EH (cell line): ENCODE measurements at places on chromosomes 11 and 22.

GRCh38 chr22:44995105-44995514, 14.7 kb downstream of the PHF21B start:
- no peak for DNase-seq

- DNase-seq = no peak
Measured at GRCh38 chr22:35065796-35066218, at the start of gene ISX. Gene ISX (plus strand): TSS chr22:35066158. CDS start chr22:35067088, 930 bp downstream.

DNA sequence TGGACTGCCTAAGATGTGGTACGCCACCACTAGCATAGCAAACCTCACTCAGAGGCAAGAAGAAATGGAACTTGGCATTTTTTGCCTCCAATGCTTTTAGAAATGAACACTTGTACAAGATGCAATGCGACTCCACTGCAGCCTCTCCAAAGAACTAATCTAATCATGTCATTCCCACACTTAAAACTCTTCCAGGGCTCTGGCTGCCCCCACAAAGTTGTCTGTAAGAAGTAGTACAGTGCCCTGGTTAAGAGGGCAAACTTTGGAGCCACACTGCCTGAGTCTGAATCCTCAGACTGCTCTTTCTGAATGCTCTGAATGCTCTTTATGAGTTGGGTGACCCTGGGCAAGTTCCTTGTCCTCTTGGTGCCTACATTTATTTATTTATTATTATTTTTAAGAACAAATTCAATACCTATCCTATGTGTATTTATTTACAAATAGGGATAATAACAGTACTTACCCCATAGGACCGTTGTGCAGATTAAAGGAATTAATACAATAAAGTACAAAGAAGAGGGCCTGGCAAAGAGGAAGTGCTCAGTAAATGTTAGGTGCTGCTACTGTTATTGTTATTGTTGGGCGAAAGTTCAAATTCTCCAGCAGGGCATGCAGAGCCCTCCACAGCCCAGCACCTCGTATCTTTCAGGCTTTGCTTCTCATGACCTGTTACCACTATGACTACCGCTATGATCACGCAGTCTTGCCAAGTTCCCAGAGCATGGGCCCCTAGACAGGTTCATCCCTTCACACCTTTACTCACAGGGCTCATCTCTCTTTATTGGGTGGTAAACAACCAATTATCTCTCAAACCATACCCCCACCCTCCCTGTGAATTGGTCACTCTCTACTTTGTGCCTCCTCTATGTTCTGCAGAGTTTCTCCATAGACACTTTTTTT, 59.3 kb downstream of the RAB30 start:
- DNase-seq = no peak

DNA sequence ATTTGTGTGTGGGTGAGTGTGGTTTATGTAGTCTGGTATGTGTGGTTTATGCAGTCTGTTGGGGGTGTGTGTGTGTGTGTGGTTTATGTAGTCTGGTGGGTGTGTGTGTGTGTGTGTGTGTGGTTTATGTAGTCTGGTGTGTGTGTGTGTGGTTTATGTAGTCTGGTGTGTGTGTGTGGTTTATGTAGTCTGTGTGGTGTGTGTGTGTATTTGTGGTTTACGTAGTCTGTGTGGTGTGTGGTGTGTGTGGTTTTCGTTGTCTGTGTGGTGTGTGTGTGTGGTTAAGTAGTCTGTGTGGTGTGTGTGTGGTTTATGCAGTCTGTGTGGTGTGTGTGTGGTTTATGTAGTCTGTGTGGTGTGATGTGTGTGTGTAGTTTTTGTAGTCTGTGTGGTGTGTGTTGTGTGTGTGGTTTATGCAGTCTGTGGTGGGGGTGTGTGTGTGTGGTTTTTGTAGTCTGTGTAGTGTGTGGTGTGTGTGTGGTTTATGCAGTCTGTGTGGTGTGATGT, 26.2 kb upstream of the PARVG start:
- peak; percentile 18 for DNase-seq

DNA sequence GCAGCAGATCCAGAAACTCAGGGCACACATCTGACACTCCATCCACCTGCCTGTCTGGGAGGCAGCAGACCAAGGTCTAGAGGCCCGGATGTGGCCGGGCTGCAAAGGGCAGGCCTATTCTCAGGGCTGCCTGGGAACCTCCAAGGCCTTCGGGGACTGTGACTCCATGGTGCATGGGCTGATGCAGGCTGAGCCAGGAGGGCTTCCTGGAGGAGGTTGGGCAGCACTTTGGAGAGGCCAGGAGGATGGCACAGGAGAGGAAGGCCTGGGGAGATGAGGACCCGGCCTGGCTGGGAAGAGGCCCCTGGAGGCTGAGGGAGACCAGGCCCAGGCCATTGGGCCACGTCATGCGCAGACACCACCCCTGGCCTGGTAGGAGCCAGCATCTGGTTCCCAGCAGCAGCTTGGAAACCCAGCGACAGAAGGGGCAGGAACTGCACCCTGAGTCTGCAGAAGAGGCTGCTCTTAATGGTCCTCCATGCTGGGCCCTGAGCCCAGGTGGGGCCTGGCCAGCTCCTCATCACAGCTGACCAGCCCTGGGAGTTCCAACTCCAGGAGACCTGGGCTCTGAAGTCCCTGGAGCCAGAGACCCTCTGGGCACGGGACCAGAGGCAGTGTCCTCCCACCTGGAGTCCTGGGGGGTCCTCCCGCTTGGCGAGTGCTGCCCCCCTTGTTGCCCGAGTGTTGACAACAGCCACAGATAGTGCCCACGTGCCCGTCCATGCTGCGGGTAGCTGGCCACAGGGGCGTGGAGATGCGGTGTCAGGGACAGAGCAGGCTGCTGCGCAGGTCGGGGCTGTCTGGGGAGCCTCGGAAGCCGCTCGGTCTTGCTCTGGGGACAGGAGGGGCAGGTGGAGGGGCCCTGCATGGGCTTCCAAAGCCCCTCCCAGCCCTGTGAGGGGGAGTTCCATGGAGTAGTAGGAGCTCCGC, 5.5 kb downstream of the PHLDA2 start:
- DNase-seq = no peak

DNA sequence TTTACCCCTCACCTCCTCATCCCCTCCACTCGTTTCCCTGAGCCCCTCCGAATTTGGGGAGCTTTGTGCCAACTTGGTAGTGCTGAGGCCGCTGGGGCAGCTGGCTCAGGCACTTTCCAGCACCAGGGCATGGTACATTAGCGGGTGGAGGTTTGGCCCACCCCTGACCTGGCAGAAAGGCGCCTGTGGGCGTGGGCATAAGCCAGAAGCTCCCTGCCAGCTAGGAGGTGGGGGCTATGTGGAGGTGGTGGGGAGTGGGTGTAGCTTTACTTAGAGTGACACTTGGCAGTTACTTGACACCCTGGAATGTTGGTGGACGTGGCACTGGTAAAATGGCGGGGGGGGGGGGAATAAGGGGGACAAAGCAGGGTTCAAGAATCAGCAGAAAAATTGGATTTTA, 10.3 kb upstream of the IGF2 start:
- no peak for DNase-seq

GRCh38 chr11:65919573-65920371, 546 bp downstream of the DRAP1 start:
- no peak for DNase-seq

GRCh38 chr11:83744620-83745192, 458.5 kb upstream of the CCDC90B start:
- DNase-seq = no peak

GRCh38 chr11:870127-870413, 27.4 kb downstream of the TSPAN4 start:
- DNase-seq = peak; percentile 12

DNA sequence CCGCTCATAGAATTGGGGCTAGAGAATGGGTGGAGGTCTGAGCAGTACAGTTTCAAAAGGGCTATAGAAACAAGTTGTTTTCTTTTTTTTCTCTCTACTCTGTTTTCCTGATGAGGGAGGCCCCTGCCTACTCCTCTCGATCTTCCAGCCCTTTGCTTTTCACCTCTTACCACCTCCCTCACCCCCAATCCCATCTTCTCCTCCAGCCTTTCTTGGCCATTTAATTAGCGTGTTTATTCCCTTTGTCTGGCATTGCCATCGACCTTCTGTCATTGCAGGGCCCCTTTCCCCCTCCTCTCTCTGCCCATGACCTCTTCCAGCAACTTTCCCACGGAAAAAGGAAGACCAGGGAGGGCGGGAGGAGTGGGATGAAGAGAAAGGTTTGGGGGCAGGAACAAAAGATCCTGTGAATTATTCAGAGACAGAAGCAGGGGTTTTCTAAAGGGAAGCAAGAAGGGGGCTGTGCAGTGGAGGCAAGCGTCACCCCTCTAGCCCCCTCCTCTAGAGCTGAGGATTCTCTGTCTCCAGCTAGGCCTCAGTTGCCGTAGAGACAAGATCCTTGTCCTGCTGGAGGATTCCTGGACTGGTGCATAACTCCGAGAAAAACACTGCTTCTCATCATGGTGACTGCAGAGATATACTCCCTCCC, 12.9 kb downstream of the DTX4 start:
- no peak for DNase-seq

DNA sequence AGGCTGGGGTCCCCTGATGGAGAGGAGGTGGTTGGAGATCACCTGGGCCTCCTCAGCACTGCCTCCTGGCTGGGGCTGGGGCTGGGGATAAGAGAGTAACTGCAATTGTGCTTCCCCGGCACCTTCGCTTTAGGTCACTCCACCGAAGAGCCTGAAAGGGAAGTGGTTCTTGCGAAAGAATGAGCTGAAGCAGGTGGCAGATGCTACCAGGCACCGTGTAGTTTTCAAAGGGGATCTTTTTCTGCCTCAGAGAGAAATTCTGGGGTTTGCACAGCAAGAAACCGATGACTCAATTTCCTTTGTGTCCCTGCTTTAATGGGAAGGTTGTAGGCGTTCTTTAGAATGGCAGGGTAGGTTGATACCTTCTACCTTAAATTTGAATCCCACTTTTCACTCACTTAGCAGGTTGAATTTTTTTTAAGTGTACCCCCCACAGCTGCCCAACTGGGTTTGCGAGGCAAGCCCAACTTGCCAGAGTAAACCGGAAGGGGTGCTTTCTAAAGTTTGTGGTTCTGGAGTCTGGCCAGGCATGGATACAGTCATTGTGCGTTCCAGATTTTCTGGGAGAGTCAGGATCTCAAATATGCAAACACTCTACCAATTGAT, 5.3 kb downstream of the CD44 start:
- peak; percentile 92 for DNase-seq

DNA sequence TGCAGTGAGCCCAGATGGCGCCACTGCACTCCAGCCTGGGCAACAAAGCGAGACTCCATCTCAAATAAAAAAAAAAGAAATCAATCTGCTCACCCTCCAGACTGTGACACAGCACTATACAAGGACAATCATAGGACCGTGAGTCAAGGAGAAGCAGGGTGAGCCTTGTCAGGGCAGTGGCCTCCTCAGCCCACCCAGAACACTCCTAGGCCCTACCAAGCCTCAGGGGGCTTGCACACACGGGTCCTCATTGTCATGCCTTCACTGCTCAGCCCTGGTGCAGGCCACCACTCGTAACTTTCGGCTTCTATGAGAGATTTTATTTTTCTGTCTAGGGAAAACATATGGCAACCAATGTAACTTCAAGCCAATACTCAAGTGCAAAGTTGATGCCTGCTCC, 35.8 kb downstream of the DGCR2 start:
- no peak for DNase-seq

DNA sequence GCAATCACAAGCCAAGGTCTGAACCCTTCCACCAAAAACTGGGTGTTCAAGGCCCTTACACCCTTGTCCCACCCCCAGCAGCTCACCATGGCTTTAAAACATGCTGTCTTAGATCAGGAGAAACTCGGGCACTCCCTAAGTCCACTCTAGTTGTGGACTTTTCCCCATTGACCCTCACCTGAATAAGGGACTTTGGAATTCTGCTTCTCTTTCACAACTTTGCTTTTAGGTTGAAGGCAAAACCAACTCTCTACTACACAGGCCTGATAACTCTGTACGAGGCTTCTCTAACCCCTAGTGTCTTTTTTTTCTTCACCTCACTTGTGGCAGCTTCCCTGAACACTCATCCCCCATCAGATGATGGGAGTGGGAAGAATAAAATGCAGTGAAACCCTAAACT, 15.0 kb downstream of the HTR3A start:
- no peak for DNase-seq

DNA sequence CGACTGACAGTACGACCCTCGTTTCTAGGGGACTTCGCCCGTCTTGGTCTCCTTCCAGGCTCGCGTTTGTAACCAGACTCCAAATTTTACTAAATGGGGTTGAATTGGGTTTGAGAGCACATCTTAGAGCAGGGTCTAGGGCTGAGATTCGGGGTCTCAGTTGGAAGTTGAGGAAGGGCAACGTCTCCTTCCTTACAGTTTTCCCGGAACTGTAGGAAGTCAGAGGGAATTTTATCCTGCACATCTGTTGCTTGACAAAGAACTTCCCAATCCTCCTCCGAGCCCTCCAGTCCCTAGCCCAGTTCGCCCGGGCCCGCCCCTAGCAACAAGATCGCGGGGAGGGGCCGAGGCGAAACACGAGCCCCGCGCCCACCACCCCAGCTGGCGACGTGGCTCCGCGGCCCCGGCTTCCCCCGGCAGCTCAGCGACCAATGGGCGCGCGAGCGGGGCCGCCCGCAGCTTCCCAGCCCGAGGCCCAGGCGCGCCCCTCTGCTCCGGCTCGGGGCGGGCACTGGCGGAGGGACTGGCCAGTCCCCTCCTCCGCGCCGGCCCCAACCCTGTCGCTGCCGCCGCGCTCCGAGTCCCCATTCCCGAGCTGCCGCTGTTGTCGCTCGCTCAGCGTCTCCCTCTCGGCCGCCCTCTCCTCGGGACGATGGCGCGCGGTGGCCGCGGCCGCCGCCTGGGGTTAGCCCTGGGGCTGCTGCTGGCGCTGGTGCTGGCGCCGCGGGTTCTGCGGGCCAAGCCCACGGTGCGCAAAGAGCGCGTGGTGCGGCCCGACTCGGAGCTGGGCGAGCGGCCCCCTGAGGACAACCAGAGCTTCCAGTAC, at the start of gene RCN1:
Gene RCN1 (plus strand): TSS at position 530 of the 826 bp plus-strand sequence. CDS start 123 bp downstream, at position 653.
- DNase-seq = peak; percentile 89

DNA sequence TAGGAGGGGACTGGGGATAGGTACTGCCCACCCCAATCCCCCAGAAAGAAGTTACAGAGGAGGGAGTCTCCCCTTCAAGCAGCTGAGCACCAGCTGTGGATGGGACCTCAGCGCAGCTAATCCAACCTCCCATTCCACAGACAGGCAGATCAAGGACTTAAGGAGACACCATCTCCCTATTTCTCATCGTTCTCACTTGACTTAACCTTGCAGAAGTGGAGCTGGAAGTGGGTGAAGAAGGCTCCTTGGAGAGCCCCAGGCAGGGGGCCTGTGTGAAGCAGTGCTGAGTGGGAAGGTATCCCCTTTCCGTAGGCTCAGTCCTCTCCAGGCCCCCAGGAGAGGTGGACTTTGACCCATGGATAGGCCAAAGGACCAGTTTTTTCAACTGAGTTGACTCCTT, 27.3 kb downstream of the USP35 start:
- DNase-seq = no peak

- DNase-seq = peak; percentile 12
Measured at GRCh38 chr11:19276859-19277808, 36.4 kb upstream of the E2F8 start.

- no peak for DNase-seq
Measured at GRCh38 chr11:74581954-74582547, 10.3 kb upstream of the POLD3 start.

- peak; percentile 67 for DNase-seq
Measured at GRCh38 chr22:31969789-31970489, 25.6 kb downstream of the YWHAH start.

GRCh38 chr22:22571429-22571828, 12.4 kb upstream of the PRAME start:
- no peak for DNase-seq
